Peyer's patch (tissue), 4 donors: ENCODE measurements at places on chromosomes 3 and 15. TPM values are rescaled to one million over a fixed set of nuclear protein-coding genes. Genes with fewer than 3 reads are reported as not detected.

Gene THRB
- total RNA-seq, result 13.2 TPM

- H3K27ac ChIP-seq, result no peak overlapping the region
- H3K36me3 ChIP-seq, result no peaks in the 10 kb centered on the region
- no peaks in the 10 kb centered on the region for H3K4me1 ChIP-seq
- peak overlapping the region; percentile 58 for H3K4me3 ChIP-seq
- H3K27me3 ChIP-seq, result no peaks in the 10 kb centered on the region
Measured at GRCh38 chr3:44685128-44685800, 27.2 kb upstream of the ZNF502 start.

GRCh38 chr3:196965804-196966173, 2.8 kb downstream of the PIGZ start:
- no peaks in the 10 kb centered on the region for H3K36me3 ChIP-seq
- no peaks in the 10 kb centered on the region for H3K27me3 ChIP-seq
- no peak overlapping the region for H3K27ac ChIP-seq
- H3K4me1 ChIP-seq, result peaks cover 11% of the 10 kb centered on the region

GRCh38 chr3:113947372-113948014, at the start of gene ZDHHC23:
Gene ZDHHC23, plus strand, starts transcription at chr3:113948013. Its CDS starts 790 bp downstream, at chr3:113948803.
- peak within 1 kb of the TSS; percentile 85 for H3K4me3 ChIP-seq
- no peaks in the 10 kb centered on the region for H3K27me3 ChIP-seq
- peak; percentile 94 for DNase-seq
- no peaks in the 10 kb centered on the region for H3K4me1 ChIP-seq

DNA sequence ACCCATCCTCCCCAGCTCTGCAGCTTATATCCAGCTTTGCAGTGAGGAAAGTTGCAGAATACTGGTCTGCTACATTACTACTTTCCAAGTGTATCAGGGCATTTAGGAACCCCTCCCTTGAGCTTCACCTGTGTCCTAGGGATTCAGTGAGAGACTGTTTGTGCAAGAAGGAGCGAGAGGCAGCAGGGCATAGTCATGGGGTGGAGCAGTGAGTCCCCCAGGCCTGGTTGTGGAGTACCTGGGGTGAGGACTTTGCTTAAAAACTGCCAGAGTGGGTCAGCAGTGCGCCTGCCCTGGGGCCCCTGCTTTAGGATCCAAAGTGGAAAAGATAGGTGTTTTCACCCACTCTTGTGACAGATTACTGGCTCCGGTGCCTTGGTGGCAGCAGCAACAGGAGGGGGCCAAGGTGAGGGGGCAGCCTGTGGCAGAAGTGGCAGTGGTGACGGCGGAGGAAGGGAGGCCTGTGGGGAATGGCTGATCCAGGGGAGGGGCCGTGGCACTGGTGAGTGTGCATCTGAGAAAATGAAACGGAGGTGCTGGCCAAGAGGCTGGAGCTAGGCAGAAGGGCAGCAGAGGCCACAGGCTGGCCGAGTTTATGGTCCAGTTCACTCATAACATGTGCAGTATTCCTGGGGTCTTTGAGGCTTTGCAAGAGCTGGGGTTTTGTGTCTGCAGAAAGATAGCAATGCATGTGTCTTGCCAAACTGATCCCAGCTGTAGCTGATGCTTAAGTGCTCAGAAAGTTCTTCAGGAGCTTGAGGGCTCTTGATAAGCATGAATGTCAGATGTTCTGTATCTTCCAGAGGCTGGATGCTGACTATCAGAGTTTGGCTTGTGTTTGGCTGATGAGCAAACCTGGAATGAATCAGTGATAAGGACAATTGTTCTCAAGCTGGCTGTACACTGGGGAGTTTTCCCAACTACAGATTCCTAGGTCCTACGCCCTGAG, 43.4 kb downstream of the GOLGA6A start:
- H3K27me3 ChIP-seq, result no peaks in the 10 kb centered on the region
- no peak overlapping the region for H3K4me3 ChIP-seq
- H3K36me3 ChIP-seq, result no peaks in the 10 kb centered on the region
